Endodermal cell (in vitro differentiated cells): ENCODE measurements at places on chromosomes 1 and 21. TPM values are rescaled to one million over a fixed set of nuclear protein-coding genes. Genes with fewer than 3 reads are reported as not detected.

DNA sequence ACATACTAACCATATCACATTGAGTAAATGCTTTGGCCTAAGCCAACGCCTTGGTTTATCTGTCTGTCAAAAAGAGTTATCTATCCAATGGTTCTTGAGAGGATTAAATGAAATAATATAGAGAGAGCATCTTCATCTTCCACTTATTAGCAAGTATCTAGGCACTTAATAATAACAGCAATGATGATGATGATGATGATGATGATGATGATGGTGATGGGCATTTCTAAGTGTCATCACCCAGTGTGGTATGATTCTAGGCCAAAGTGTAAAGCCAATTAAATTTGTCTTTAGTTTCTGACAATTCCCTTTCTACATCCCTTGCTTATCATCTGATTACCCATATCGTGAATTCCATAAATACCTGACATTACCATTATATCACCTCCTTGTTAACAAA is 65.7 kb upstream of the LRRC53 start:
- no peak for DNase-seq
- H3K36me3 ChIP-seq, result no peaks in the 10 kb centered on the region
- H3K27me3 ChIP-seq, result no peaks in the 10 kb centered on the region
- no peaks in the 10 kb centered on the region for H3K4me1 ChIP-seq
- no peak overlapping the region for H3K4me3 ChIP-seq

GRCh38 chr1:33519240-33519884 is 46.9 kb downstream of the ZSCAN20 start:
- H3K27ac ChIP-seq, result no peak overlapping the region
- no peak for DNase-seq
- H3K36me3 ChIP-seq, result no peaks in the 10 kb centered on the region
- H3K27me3 ChIP-seq, result no peaks in the 10 kb centered on the region

- H3K4me3 ChIP-seq, result no peak overlapping the region
- H3K36me3 ChIP-seq, result no peaks in the 10 kb centered on the region
- no peaks in the 10 kb centered on the region for H3K4me1 ChIP-seq
- no peaks in the 10 kb centered on the region for H3K27me3 ChIP-seq
- H3K27ac ChIP-seq, result no peak overlapping the region
Observed at GRCh38 chr1:86176226-86176625, 19.7 kb upstream of the COL24A1 start.

DNA sequence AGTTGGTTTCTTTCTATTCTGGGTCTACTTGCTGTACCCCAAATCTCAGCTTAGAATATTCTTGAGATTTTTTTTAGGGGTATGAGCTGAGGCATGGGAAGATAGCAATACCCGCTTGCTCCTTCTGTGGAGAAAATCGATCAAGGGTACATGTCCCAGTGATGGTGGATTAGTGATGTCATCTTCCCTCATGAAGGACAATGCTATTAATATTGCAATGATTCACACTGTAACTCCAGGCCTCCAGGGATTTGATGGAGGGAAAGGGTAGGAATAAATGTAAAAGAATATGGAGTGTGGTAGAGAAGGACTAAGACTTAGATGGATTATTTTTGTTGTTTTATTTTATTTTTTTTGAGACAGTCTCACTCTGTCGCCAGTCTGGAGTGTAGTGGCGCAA is 47.4 kb downstream of the XCL1 start:
- no peaks in the 10 kb centered on the region for H3K27me3 ChIP-seq
- no peak for DNase-seq
- no peaks in the 10 kb centered on the region for H3K36me3 ChIP-seq
- H3K27ac ChIP-seq, result no peak overlapping the region

DNA sequence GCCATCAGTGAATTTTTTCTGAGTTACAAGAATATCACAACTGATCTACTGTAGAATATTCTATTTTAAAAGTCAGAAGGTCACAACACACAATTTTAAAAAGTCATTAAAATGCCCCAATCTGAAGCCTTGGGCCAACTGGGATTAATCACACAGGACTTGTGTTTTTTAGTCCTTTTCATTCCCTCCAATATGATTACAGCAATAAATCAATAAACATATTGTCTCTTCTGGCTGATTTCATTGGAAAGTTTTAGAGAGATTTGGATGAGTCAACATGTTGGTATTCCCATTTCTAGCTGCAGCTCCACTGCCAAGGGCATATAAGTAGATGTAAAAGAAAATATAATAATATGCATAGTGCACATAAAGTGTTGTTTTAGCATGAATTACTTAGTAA is 85.8 kb downstream of the NIBAN1 start:
- H3K36me3 ChIP-seq, result no peaks in the 10 kb centered on the region
- H3K4me3 ChIP-seq, result no peak overlapping the region
- no peak for DNase-seq

GRCh38 chr1:151327903-151328674 is 873 bp upstream of the PI4KB start:
- no peaks in the 10 kb centered on the region for H3K4me1 ChIP-seq
- H3K36me3 ChIP-seq, result peaks cover 9% of the 10 kb centered on the region
- no peak overlapping the region for H3K27ac ChIP-seq
- no peaks in the 10 kb centered on the region for H3K27me3 ChIP-seq

GRCh38 chr1:176391621-176392020 is 71.4 kb upstream of the PAPPA2 start:
- peak; percentile 49 for DNase-seq
- H3K27me3 ChIP-seq, result no peaks in the 10 kb centered on the region
- no peaks in the 10 kb centered on the region for H3K4me1 ChIP-seq
- no peak overlapping the region for H3K27ac ChIP-seq
- H3K36me3 ChIP-seq, result no peaks in the 10 kb centered on the region

DNA sequence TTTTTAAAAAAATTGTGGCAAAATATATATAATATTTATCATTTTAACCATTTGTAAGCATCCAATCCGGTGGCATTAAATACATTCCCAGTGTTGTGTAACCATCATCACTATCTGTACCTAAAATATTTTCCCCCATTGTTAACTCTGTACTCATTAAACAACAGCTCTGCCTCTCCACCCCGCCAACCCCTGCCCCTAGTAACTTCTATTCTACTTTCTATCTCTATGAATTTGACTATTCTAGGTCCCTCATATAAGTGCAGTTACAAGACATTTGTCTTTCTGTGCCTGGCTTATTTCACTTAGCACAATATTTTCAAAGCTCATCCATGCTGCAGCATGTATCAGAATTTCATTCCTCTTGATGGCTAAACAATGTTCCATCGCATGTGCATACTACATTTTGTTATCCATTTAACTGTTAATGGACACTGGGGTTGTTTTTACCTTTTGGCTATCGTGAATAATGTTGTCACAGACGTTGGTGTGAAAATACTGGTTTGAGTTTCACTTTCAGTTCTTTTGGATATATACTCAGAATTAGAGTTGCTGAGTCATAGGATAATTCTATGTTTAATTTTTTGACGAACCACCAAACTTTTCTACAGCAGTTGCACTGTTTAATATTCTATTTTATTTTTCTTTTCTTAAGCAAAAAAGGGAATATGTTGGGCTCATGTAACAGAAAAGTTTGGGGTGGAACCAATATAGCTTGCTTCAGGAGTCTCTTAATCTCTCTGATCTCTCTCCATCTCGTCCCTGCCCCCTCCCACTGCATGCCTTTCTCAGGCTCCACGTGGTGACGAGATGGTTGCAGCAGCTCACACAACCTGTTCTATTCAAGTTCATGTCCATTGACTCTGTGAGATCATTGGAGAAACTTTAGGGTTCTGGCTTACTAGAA is 25.2 kb upstream of the RCAN1 start:
- H3K4me3 ChIP-seq, result no peak overlapping the region
- H3K4me1 ChIP-seq, result no peaks in the 10 kb centered on the region
- no peaks in the 10 kb centered on the region for H3K27me3 ChIP-seq
- DNase-seq, result no peak
- no peaks in the 10 kb centered on the region for H3K36me3 ChIP-seq
- no peak overlapping the region for H3K27ac ChIP-seq

- H3K27me3 ChIP-seq, result peaks cover 20% of the 10 kb centered on the region
- DNase-seq, result peak; percentile 89
- H3K36me3 ChIP-seq, result no peaks in the 10 kb centered on the region
- peaks cover 19% of the 10 kb centered on the region for H3K4me1 ChIP-seq
Observed at GRCh38 chr21:41953831-41954653, at the start of gene C2CD2. TSS of gene C2CD2 (minus strand) at chr21:41954018. CDS start at chr21:41953648, 370 bp downstream.

GRCh38 chr21:31946231-31946630 is 73.4 kb downstream of the HUNK start:
- DNase-seq, result no peak
- H3K27me3 ChIP-seq, result no peaks in the 10 kb centered on the region
- H3K4me1 ChIP-seq, result peaks cover 4% of the 10 kb centered on the region
- H3K27ac ChIP-seq, result no peak overlapping the region

GRCh38 chr1:2193514-2194281 is 874 bp downstream of the FAAP20 start:
- H3K36me3 ChIP-seq, result peaks cover 6% of the 10 kb centered on the region
- peak overlapping the region; percentile 78 for H3K4me3 ChIP-seq
- no peak overlapping the region for H3K27ac ChIP-seq
- DNase-seq, result peak; percentile 69
- H3K27me3 ChIP-seq, result no peaks in the 10 kb centered on the region

DNA sequence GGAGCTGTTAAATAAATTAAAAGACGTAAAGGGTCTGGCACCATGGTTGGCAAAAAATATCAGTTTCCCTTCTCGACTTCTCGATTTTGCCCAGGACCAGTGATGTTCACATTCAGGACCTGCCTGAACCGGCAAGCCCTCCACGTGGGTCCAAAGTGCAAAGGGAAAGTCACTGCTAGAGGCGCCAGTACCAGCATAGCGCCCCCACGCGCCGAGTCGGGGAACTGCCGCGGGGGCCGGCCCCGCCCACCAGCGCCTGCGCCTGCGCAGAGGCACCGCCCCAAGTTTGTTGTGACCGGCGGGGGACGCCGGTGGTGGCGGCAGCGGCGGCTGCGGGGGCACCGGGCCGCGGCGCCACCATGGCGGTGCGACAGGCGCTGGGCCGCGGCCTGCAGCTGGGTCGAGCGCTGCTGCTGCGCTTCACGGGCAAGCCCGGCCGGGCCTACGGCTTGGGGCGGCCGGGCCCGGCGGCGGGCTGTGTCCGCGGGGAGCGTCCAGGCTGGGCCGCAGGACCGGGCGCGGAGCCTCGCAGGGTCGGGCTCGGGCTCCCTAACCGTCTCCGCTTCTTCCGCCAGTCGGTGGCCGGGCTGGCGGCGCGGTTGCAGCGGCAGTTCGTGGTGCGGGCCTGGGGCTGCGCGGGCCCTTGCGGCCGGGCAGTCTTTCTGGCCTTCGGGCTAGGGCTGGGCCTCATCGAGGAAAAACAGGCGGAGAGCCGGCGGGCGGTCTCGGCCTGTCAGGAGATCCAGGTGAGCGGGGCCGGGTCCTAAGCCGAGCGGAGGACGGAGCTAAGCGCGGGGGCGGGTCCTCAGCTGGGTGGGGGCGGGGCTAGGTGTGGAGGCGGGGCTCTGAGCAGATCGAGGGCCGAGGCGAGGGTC is at the start of gene PINK1:
PINK1 (plus strand) TSS at position 269 of the 875 bp plus-strand sequence; CDS start at position 360, 91 bp downstream.
- H3K36me3 ChIP-seq, result no peaks in the 10 kb centered on the region
- peak; percentile 98 for DNase-seq
- H3K4me1 ChIP-seq, result no peaks in the 10 kb centered on the region
- H3K4me3 ChIP-seq, result peak within 1 kb of the TSS; percentile 88
- no peaks in the 10 kb centered on the region for H3K27me3 ChIP-seq
- H3K27ac ChIP-seq, result peak within 1 kb of the TSS; percentile 50

DNA sequence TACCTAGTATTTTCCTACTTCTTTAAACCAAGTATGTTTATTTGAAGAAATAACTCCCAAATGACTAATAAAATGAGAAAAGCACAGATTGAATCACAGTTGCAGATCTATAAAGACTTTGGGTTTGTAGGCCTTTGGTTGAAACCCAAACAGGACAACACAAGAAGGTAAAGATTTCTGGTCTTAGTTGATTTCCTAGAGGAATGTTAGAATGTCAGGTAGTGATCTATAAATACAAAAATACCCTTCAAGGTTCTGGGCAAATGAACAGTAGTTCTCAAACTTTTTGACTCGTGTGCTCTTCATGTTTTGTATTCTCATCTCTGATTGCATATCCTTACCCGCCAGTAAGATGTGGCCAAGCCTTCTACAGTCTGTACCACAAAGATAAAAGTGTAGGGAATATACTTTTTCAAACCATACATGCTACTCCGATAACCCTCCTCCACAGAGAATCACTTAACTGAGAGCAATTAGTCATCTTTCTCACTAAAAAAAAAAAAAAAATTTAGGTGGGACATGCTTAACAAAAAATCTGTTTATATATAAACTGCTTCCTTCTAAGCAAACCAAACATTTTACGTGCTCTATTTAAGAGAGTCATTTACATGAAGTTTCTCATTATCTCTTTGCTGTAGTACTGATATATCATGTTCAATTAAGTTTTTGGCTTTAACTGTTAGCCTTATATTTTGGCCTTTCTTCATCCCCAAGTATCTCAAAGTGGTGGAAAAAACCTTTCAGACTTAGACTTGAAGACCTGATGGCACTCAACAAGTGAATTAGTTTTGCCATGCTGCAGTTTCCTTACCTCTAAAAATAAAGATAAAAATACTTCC is 36.0 kb downstream of the CNIH4 start:
- H3K27ac ChIP-seq, result no peak overlapping the region
- H3K4me1 ChIP-seq, result no peaks in the 10 kb centered on the region
- H3K4me3 ChIP-seq, result no peak overlapping the region
- H3K36me3 ChIP-seq, result peaks cover 97% of the 10 kb centered on the region
- H3K27me3 ChIP-seq, result no peaks in the 10 kb centered on the region

- no peaks in the 10 kb centered on the region for H3K36me3 ChIP-seq
- no peak for DNase-seq
- H3K4me3 ChIP-seq, result no peak overlapping the region
- H3K27ac ChIP-seq, result no peak overlapping the region
Observed at GRCh38 chr1:17287130-17287776, 20.7 kb upstream of the PADI4 start.

DNA sequence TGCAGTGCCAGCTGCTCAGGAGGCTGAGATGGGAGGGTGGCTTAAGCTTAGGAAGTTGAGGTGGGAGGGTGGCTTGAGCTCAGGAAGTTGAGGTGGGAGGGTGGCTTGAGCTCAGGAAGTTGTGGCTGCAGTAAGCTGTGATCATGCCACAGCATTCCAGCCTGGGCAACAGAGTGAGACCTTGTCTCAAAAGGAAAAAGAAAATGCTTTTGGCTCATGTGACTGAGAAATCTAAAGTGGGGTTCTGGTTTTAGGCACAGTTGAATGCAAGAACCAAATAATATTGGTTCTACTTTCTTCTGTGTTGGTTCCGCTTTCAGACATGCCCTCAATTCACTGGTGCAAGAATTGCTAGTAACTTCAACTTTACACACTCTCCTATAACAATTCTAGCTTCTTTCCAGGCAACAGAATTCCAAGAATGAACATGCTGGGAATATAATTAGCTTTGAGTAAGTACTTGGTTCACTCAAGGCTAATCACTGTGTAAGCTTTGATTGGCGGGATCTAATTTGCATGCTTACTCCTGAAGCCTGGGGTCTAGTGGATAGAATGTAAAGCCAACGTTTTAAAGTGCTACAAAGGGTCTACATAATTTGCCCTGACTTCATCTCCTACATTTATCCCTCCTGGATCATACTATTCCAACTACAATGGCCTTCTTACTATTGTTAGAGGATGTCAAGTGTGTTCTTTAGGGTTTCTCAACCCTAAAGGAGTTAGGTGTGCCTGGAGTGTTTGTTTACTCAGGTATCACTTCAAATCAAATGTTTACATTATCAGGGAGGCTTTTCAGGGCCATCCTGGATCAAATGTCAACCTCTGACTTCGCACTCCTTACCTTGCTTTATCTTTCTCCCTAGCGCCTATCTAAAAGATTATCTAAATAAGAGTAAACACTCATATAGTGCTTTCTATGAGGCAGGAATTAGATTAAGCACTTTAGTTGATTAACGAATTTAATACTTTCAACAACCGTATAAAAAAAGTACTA is 115.1 kb downstream of the SLC16A1 start:
- H3K27me3 ChIP-seq, result no peaks in the 10 kb centered on the region
- no peak overlapping the region for H3K27ac ChIP-seq

OR2M3 gene
- total RNA-seq, result not detected in 3 replicates

WNT9A gene
- 1.0 to 1.2 TPM (median 1.2 TPM) in 3 replicates for total RNA-seq

TMPRSS15 gene
- total RNA-seq, result 0.13 and 0.25 TPM in 2 replicates

FAAH gene
- 18.9 and 27.1 TPM in 2 replicates for total RNA-seq
